ENCODE measurements at places on chromosomes 1 and 21. TPM values are rescaled to one million over a fixed set of nuclear protein-coding genes. Genes with fewer than 3 reads are reported as not detected.

- no peak overlapping the region for H3K27ac ChIP-seq
- no peak overlapping the region for H3K4me3 ChIP-seq
- H3K27me3 ChIP-seq = no peaks in the 10 kb centered on the region
- H3K36me3 ChIP-seq = peaks cover 10% of the 10 kb centered on the region
- peaks cover 57% of the 10 kb centered on the region for H3K4me1 ChIP-seq
Measured at GRCh38 chr1:156073740-156074139, 8.5 kb downstream of the MEX3A start.

GRCh38 chr1:27505420-27505680, 15.4 kb upstream of the WASF2 start:
- no peaks in the 10 kb centered on the region for H3K36me3 ChIP-seq
- DNase-seq = no peak
- no peak overlapping the region for H3K4me3 ChIP-seq
- peaks cover 5% of the 10 kb centered on the region for H3K4me1 ChIP-seq
- peak overlapping the region; percentile 85 for H3K27ac ChIP-seq
- no peaks in the 10 kb centered on the region for H3K27me3 ChIP-seq

DNA sequence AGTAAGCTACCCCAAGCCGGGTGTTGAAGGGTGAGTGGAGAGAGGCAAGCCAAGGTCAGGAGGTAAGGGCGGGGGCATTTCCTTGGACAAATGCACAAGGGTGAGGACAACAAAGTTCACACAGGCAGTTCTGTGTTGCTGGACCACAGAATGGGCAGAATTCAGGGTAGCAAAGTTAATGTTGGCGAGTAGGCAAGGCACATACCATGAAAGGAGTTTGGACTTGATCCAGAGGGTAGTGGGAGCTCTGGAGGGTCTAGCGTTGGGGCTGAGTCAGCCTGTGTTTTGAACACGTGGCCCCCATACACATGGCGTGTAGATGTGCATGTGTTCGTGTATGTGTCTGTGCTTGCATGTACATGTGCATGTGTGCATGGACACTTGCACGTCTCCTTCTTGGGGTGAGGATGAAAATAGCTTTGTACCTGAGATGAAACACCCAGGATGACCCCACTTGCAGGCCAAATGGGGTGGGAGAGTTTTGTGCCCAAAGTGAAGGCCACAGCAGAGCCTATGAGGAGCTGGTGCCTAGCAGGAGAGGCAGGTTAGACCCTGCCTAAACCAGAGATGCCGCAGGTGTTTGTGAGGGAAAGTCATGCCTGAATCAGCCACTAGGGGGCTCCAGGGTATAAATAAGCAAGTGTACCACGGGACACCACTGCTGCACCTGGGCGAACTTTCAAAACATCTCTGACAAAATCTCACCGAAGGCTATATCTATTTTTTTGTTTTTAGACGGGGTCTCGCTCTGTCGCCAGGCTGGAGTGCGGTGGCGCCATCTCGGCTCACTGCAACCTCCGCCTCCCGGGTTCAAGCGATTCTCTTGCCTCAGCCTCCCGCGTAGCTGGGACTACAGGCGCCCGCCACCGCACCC, 21.8 kb downstream of the SLC27A3 start:
- peak; percentile 63 for DNase-seq
- no peaks in the 10 kb centered on the region for H3K4me1 ChIP-seq
- H3K27me3 ChIP-seq = no peaks in the 10 kb centered on the region
- no peak overlapping the region for H3K4me3 ChIP-seq
- no peak overlapping the region for H3K27ac ChIP-seq

ARHGAP29 gene
- polyA plus RNA-seq = 13.3 TPM

ATP1A4 gene
- polyA plus RNA-seq = 0.08 TPM

DNA sequence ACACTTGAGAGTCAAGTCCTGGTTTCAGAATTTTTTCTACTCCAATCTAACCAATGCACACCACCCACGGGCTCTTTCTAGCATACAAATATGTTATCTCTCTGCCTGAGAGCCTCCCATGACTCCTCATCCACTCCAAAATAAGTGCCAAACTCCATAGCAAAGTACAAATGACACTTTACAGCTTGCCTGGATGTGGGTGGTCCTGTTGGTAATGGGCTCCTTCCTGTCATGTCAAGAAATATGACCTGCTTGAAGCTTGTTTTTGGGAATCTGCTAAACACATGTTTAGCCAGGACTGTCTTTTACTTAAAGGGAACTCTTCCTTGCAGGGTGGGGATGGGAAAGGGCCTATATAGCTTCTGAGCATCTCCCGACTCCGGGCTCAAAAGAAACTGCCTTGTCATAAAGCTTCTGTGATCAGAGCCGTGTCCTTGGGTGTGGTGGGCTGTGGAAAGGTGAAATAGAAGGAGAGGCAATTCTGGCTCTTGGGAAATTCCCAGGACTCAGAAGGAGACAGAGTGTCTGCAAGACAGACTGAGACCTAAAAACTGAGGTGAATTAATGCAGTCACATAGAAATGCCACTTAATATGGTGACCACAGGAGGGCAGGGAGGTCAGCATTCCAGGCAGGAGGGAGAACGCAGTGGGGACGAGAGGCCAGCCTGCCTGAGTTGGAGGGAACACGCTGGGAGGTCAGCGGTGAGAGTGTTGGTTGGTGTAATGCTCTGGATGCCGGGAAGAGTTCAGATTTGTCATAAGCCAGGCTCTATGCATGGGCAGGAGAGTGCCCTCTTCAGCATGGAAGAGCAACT, 6.1 kb upstream of the IGFN1 start:
- peak; percentile 96 for DNase-seq
- no peaks in the 10 kb centered on the region for H3K36me3 ChIP-seq
- H3K27me3 ChIP-seq = no peaks in the 10 kb centered on the region
- peaks cover 17% of the 10 kb centered on the region for H3K4me1 ChIP-seq

- H3K27ac ChIP-seq = no peak overlapping the region
- DNase-seq = no peak
- H3K27me3 ChIP-seq = no peaks in the 10 kb centered on the region
- no peaks in the 10 kb centered on the region for H3K36me3 ChIP-seq
- no peak overlapping the region for H3K4me3 ChIP-seq
Measured at GRCh38 chr21:26597031-26597430, 23.9 kb upstream of the CYYR1 start.

DNA sequence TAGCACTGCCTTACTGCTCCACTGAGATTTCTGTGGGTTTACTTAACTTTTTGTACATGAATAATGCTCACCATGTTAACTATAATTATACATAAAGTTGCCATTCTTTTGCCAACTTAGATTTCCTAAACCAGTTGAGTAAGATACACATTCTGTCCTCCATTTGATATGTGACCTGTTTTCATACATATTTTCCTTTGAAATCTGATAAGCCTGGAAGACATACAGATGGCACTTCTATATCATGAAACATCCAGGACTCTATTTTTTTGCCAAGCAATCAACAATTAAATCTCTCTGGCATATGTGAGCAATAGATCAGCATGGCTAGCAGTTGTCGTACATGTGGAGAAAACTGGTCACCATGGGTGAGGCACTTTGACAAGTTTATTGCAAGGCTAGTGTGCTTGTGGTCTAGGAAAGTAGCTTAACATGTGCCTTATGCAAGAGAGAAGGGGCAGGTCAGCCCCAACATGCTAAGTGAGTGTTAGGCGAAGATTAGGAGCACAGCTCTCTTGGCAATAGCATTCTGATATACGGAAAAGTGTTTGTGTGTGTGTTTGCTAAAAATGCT, 14.2 kb downstream of the PRRX1 start:
- no peaks in the 10 kb centered on the region for H3K36me3 ChIP-seq
- no peak overlapping the region for H3K4me3 ChIP-seq
- H3K4me1 ChIP-seq = no peaks in the 10 kb centered on the region
- H3K27me3 ChIP-seq = no peaks in the 10 kb centered on the region
- DNase-seq = peak; percentile 72

DNA sequence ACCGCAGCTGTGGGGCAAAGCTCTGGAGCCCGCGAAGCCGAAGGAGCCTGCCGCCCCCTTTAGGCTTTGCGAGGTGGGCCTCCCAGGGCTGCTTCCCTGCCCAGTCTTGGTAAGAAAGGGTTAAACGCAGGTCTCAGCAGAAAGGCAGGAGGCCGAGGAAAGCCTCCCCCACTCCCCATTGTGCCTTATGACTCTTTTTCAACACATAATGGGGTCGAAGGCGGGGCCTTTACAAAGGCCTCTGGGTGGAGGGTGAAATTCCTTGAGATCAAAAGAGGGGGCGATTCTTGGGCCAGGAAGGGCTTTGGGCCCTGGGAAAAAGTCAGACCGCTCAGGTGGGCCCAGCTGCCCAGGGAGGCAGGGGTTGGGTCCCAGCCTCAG, 880 bp downstream of the ALPL start:
- peak overlapping the region; percentile 49 for H3K4me3 ChIP-seq
- H3K4me1 ChIP-seq = no peaks in the 10 kb centered on the region
- no peaks in the 10 kb centered on the region for H3K36me3 ChIP-seq
- peak overlapping the region; percentile 28 for H3K27ac ChIP-seq
- H3K27me3 ChIP-seq = no peaks in the 10 kb centered on the region
- no peak for DNase-seq

DNA sequence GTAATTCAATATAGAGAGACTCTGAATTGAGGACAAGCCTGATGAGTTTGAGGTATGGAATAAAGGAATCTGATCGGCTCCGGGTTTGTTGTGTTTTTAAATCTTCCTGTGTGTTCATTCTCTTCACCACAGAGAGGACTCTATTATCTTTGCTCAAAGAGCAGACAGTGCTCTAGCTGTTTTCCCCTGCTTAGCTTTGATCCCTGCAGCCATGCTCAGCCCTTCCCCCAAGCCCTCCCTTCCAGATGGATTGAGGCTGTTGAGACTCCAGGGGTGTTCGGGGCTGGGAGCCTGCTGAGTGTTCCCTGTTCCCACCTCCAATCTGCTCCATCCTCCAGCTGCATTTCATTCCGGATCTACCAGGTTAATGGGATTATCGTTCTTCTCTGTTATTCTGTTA, 74.2 kb upstream of the CXADR start:
- no peaks in the 10 kb centered on the region for H3K36me3 ChIP-seq
- DNase-seq = no peak
- no peak overlapping the region for H3K27ac ChIP-seq
- H3K4me1 ChIP-seq = peaks cover 19% of the 10 kb centered on the region
- no peaks in the 10 kb centered on the region for H3K27me3 ChIP-seq

- H3K27ac ChIP-seq = no peak overlapping the region
- no peak overlapping the region for H3K4me3 ChIP-seq
- no peaks in the 10 kb centered on the region for H3K27me3 ChIP-seq
- no peaks in the 10 kb centered on the region for H3K36me3 ChIP-seq
Measured at GRCh38 chr1:162270016-162270770, 106.5 kb downstream of the SPATA46 start.

SPRR2E gene
- 0.60 TPM for polyA plus RNA-seq

CLCA1 gene
- polyA plus RNA-seq = 0.12 TPM

DNA sequence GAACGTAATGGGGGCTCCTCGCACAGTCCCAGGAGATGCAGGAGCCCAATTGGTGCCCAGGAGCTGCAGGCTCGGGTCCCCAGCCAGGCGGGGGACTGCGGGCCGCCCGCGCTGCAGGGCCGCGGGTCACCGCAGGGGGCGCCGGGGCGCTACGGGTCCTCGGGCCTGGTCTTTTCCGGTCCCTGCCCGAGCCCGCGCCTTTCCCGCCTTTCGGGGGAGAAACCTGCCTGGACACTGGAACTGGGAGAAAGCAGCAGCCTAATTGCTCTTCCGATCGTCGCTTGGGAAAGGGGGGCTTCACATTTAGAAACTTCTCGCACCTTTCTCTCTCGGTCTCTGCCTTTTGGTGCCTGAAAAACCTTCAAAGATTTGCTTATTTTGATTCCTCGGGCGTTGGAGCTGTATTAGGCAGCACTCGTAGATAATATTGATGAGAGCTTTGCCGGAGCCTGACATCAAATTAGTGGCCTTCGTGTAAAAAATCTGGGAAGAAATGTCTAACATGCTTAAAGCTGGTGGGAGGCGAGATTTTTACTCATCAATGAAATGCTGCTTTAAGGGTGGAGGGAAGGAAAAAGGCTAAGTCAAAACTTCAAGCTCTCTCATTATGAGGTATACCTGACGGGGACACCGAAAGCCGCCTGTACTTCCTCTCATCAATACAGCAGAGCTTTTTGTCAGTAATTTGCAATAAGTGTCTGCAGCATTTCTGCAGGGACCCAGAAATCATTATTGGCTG, 12.6 kb upstream of the BARHL2 start:
- H3K36me3 ChIP-seq = no peaks in the 10 kb centered on the region
- DNase-seq = no peak
- no peak overlapping the region for H3K4me3 ChIP-seq
- H3K27me3 ChIP-seq = peaks cover 95% of the 10 kb centered on the region
- no peak overlapping the region for H3K27ac ChIP-seq

DNA sequence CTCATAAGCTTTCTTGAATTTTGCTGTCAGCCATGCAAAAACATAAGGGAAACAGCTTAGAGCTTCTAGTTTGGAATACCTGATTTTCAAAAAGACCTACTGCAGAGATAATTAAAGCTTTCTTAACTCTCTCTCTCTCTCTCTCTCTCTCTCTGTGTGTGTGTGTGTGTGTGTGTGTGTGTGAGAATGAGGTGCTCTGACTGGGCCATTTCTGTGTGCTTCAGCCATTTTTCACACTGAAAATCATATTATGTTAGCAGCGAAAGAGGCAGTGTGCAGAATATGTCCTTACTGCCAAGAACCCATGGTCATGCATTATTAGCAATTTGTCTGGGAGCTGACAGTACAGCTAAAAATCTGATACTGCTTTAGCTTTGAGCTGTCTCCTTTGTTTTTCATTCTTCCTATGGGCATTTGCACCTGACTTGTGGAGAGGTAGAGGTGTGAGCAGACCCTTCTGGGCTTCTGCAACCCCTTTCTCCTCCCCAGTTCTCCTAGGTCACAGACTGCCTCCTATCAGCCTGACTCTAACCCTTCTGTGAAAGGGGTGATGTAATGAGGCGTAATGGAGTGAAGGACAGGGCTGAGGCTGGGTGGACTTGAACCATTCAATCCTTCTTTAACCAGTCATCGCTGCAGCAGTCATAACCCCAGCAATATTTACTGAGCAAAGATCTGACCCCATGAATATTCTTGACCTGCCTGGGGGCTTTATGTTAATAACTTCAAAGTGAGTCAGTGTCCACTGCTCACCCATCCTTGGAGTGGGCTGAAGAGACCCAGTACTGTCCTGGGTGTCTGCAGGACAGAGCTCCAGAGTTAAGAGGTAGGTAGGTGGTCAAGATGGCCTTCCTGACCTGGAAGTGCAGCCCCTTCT, 61.2 kb downstream of the SYT6 start:
- H3K27me3 ChIP-seq = no peaks in the 10 kb centered on the region
- DNase-seq = peak; percentile 56
- no peak overlapping the region for H3K4me3 ChIP-seq
- H3K4me1 ChIP-seq = peaks cover 18% of the 10 kb centered on the region

GRCh38 chr1:54813485-54814125, 12.5 kb upstream of the TTC22 start:
- no peak for DNase-seq
- H3K27ac ChIP-seq = no peak overlapping the region

DNA sequence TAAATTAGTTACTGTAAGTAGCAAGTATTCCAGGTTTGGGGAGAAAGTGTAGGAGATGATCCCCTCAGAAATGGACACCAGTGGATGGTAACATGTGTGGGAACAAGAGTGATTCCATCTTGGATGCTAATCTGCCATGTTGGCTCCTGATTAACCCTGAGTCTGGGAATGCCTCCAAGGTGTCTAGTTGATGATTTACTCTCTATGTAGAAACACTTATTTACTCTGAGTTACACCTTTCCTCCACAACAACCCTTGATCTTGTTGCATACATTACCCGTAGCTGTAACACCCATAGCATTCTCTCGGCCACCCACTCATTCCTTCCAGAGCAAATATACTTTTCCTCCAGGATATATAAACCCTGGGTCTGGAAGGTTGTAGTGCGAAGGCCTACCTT, 315.9 kb upstream of the GREM2 start:
- no peak overlapping the region for H3K27ac ChIP-seq
- no peaks in the 10 kb centered on the region for H3K4me1 ChIP-seq
- no peaks in the 10 kb centered on the region for H3K27me3 ChIP-seq

All from lung (tissue), 17 donors.